SJSA1 (cell line): ENCODE measurements at places on chromosomes 16 and 17.
A peak's percentile ranks its signal among the peaks of the same experiment; 100 is the strongest.

DNA sequence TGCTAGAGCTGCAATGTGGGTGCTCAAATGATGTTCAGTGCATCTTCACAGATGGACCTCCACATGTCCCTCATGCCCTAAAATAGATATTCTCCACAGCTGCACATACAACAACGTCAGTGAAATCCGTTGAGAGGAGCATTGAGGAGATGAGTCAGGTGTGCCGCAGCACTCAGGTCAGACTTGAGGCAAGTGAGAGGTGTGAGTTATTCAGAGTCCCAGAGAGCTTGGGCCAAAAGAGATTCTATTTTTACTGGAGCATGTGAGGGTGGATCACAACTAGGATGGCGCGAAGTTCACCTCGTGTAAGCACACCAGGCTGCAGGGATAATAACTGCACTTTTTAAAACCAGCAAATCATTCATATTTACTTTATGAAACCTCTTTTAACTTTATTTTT is 645.3 kb downstream of the MAF start:
- no peak for DNase-seq

GRCh38 chr17:74429604-74430384 is 2.1 kb upstream of the GPRC5C start:
- DNase-seq: no peak

- no peak for DNase-seq
Measured at GRCh38 chr16:56029026-56029425, 153.9 kb upstream of the CES5A start.

- DNase-seq: no peak
Measured at GRCh38 chr17:7222093-7222971, 2.6 kb downstream of the ACADVL start.

DNA sequence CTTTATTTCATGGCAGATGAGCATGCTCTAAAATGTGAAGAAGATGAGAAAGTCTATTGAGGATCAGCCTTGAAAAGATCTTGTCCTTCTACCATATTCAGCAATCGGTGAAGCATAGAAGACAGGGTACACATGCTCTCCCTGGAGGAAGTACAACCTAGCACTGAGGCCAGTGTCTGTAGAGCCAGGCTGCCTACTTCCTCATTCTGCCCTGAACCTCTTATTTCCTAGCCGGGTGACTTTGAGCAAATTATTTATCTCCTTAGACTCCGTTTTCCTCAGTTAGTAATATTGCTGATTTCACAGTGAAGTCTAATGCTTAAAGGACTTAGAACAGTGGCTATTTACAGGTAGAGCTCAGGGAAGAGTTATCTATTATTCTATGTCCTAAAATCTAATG is 58.4 kb downstream of the TMEM100 start:
- DNase-seq: no peak

GRCh38 chr16:87800497-87800896 is 34.7 kb upstream of the KLHDC4 start:
- DNase-seq: no peak

DNA sequence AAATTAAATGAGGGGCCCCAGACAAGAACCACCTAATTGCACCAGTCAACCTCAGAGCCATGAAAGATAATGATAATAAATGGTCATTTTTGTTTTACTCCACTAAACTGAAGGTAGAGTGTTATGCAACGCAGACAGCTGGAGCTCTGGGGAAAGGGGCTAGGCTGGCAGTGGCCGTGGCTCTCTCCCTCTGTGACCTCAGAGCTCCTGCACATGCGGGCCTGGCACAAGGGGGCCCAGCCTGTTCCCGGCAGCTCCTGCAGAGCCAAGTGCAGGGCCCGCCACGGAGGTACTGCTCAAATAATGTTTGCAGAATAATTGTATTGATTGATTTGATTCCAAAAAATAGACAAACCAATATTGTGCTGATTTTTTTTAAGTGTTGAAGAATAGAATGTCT is 109.5 kb downstream of the SALL1 start:
- no peak for DNase-seq

- no peak for DNase-seq
Measured at GRCh38 chr16:23848958-23849357, 13.2 kb downstream of the PRKCB start.

DNA sequence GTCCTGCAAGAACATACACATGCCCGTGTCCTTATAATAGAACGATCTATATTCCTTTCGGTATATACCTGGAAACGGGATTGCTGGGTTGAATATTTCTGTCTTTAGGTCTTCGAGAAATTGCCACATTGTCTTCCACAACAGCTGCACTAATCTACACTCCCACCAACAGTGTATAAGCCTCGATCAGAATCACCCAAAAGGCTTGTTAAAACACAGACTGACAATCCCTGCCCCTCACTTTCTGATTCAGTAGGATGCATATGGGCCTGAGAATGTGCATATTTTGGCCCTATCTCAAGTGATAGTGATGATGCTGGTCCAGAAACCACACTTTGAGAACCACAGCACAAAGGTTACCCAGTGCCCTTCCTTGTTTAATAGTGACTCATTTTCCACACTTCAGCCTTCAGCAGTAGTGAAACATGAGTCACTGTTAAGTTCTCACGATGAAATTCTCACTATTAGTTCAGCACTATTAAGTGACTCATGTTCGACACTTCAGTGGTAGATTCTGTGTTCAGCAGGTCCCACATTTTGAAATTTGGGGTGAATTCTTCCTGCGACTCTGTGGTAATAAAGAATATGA is 215.6 kb downstream of the GRIN2A start:
- no peak for DNase-seq

DNA sequence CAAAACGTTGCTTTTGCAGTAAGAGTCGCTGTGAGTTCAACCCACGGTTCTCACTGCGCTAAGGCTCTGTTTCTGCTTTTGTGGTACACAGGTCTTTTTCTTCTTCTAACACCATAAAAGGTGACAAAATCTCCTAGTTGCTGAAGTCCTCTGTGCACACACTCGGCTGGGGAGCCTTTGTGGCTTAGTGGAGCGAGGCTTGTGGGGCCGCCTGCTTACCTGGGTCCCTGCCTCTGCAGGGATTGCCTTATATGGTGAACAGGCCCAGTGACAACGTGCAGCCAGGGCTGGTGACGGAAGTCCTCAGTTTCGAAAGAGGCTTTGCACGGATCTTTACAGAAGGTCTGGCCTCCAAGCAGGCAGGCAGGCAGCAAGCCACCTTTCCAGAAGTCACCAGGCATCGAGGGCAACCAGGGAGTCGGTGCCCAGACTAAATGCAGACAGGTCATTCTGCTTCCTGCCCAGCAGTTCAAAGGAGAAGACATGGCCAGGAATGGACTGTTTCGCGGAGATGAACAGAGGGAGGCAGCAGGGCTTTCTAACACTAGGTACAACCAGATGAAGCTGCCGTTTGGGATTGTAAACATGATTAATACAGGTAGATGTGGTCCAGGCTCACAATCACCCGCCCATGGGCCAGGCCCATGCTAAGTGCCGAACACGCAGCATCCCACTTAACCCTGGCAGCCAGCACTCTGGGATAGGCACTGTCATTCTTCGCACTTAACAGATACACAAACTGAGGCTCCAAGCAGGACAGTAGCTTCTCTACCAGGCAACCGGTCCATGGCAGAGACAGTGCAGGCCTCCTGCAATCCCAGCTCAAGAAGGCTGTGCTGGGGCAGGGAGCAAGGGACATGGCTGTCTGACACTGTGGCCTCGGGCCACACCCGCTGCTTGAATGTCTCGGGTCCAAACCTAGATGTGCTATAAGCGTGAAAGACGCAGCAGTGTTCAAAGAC is 10.7 kb upstream of the MEAK7 start:
- no peak for DNase-seq

DNA sequence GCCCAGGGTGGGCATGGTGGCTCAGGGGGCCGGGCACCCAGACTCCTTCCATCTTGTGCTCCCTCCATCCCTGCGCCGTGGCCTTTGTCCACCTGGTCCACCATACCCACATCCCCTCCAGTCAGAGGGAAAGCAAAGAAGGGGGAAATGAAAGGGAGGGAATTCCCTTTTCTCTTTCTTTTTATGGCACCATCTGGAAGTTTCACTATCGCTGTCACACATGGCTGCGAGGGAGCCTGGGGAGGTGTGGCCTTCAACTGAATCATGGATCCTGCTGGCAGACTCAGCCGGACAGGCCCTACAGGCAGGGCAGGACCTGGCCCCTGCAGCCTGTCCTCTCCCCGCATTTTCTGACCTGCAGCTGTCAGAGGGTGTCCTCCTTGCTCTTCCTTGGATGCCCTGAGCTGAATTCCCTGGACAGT is 6.2 kb downstream of the SLC12A3 start:
- no peak for DNase-seq

DNA sequence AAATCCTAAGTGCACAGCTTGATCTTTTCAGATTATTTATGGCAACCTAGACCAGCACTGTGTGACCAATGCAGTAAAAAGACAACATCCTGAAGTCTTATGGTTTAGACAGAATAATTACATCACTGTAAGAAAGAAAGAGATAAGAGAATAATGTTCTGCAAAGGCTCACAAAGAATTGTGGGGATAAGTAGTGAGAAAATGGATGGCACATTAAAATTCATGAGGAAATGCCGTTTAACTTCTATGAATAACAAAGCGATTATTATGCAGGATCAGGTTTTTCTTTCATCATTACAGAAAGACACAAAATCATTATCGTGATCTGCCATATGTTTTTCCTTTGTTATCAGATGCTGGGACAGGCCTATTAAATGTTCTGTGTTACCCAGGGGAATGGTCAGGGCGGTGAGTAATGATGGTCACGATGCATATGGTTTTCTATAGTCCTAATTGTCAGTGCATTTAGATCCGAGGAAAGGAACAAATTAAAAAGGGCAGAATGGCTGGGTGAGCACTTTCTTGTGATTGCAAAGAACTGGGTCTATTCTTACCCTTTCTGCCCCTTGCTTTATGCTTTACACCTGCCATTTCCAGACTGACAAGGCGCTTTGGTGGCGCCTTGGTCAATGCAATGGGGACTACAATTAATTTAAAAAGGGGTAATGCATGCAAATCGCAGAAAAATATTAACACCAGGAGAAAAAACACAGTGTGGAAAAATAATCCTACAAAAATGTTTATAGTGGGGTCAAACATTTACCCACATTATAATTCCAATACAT is 18.1 kb upstream of the DHX40 start:
- no peak for DNase-seq

DNA sequence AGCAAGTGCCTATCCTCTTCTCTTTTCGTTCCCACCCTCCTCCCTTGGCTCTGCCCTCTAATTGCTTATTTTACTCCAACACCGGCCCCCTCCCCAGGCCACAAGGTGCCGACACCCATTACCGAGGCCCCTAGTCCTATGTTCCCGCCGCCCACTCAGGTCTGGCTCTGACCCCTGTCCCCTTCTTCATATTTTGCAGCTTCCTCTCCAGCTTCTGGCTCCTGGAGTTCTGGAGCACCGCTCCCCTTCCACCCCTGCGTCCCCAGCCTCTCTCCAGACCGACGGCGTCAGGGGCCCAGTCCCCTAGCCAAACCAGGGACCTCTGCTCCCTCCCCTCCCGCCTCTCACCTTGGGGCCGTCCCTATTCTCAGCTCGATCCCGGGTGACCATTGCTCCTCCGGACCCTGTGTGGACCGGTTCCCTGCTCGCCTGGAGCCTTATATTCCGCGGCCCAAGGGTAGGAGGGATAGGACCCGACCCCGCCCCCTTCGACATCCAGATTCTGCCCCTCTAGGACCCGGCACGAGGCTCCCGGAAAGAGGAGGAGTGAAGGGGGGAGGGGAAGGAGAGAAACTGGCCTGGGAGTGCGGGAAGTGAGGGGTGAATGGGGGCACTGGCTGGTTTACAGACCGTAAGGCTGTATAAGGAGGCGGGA is at the start of gene HES7:
Gene HES7, minus strand, starts transcription at position 412 of the 655 bp plus-strand sequence. Its CDS starts 22 bp downstream, at position 390.
- peak; percentile 6 for DNase-seq

- DNase-seq: no peak
Measured at GRCh38 chr17:34623856-34624766, 44.7 kb downstream of the TMEM132E start.

DNA sequence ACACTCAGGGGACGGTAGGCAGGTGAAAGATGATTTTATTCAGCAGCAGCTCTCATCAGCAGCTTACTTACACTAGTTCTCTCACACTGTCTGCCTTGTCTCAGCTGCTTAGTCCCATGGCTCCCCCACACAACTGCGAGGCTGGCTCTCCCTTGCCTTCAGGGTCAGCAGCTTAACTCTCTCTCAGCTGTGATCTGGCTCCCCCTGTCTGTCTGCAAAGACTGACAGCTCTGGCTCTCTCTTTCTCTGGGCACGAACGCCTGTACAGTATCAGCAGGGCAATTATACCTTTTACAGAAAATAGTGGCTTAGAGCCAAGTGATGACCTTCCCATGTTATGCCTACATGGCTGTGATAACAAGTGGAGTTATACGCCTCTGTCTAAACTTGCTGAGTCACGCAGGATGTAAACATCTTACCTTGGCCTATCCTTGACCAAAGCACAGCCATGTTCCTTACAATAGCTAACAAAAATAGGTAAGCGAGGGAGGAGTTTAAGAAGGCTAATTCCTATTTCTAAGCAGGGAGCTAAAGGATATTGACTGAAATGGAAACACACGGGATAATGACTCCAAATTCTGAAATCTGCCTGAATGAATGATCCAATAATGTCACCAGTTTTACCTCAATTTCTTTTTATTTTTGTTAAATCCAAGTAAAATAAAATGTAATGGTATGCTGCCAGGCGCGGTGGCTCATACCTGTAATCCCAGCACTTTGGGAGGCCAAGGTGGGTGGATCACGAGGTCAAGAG is 1.1 kb upstream of the NDUFAB1 start:
- DNase-seq: peak; percentile 48

- DNase-seq: peak; percentile 56
Measured at GRCh38 chr17:59825533-59826322, 67.0 kb downstream of the TUBD1 start.

GRCh38 chr16:54774768-54775167 is 155.9 kb upstream of the IRX5 start:
- DNase-seq: no peak

GRCh38 chr17:29074488-29074887 is 31.5 kb downstream of the PIPOX start:
- DNase-seq: no peak

- DNase-seq: peak; percentile 21
Measured at GRCh38 chr16:65069766-65070165, 52.1 kb downstream of the CDH11 start.

DNA sequence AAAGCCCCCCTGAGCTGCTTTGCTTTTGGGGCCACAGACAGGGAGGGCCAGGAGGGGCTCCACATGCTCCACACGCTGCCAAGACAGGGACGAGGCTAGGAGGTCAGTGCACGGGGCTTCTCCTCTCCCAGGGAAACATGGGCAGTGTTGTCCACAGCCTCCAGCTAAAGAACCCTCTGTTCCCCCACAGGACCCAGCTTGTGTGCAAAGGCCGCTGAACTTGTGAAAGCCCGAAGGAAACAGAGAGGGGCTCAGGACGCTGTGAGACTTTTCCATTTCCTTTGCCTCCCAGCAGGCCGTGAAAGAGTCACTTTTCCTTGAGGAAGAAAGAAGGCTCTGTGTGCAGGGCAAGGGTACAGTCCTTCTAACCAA is 9.7 kb downstream of the CDRT4 start:
- DNase-seq: no peak

GRCh38 chr17:56867948-56868376 is 34.0 kb downstream of the DGKE start:
- no peak for DNase-seq

DNA sequence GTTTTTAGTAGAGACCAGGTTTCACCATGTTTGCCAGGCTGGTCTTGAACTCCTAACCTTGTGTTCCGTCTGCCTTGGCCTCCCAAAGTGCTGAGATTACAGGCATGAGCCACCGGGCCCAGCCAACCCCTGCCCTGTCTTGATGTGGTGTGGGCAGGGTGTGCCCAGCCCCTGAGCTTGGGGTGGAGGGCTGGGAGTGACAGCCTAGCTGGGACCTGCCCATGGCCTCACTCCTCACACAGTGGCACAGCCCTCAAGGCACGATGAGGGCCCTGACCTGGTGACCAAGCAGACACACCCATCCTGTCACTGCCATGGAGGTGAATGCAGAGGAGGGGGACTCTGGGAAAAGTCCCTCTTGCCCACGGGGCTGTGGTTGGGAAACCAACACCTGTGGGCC is 3.0 kb downstream of the IL32 start:
- DNase-seq: no peak
